ENCODE measurements at places on chromosomes 11 and 22.

- peak; percentile 54 for DNase-seq
These were observed 518 bp downstream of the KMT5B start for GRCh38 chr11:68212421-68213134.

DNA sequence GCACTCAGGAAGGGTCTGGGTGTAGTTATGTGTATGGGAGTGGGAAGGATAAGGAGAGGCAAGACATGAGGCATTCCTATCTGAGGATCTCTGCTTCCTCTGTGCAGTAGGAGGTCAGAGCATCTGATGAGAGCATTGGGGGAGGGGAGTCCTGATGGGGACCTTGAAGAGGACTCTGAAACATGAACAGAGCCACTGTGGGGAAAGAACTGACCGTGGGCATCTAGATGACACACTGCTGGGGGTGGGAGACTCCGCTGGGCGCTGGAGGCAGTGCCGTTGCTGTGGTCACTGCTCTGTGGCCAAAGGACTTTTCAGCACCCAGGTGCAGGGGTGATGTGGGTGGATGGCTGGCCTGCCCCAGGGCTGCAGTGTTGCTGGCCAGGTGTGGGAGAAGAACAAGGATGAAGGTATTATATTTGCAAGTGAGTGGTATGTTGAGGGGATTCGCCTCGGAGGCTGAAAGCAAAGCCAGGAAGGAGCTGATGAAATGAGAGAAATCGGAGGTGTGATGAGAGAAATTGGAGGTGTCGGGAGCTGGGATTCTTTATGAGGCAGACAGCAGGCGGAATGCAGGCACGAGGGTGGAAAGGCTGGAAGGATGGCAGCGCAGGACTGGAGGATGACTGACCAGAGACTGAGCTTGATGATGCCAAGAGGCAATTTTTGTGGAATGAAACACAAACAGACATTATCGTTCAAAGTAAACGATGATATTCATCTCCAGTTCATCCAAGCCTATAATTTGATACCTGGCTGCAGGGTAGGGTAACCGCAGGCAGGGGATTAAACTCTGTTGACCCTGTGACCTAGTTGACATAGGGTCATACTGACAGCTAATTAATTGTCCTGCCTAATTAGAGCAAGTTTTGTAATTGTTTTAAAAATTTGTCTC, 19.4 kb upstream of the TMPRSS4 start:
- no peak for DNase-seq

GRCh38 chr11:113470233-113470632, 5.0 kb downstream of the DRD2 start:
- DNase-seq: no peak

GRCh38 chr11:119374632-119375336, 6.7 kb downstream of the USP2 start:
- no peak for DNase-seq

DNA sequence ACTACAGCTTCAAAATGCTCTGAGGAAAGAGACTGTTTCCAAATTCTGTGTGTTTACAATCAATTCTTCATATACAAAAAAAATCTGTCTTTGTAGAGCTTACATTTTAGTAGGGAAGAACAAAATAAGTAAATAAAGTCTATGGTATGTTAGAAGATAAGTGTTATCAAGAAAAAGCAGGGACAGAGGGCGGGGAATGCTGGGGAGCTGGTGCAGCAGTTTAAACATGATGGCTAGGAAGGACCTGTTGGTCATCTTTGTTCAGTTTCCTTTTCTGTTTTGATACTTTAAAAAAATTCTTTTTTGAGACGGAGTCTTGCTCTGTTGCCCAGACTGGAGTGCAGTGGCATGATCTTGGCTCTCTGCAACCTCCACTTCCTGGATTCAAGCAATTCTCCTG, 16.1 kb downstream of the TMEM25 start:
- DNase-seq: no peak

DNA sequence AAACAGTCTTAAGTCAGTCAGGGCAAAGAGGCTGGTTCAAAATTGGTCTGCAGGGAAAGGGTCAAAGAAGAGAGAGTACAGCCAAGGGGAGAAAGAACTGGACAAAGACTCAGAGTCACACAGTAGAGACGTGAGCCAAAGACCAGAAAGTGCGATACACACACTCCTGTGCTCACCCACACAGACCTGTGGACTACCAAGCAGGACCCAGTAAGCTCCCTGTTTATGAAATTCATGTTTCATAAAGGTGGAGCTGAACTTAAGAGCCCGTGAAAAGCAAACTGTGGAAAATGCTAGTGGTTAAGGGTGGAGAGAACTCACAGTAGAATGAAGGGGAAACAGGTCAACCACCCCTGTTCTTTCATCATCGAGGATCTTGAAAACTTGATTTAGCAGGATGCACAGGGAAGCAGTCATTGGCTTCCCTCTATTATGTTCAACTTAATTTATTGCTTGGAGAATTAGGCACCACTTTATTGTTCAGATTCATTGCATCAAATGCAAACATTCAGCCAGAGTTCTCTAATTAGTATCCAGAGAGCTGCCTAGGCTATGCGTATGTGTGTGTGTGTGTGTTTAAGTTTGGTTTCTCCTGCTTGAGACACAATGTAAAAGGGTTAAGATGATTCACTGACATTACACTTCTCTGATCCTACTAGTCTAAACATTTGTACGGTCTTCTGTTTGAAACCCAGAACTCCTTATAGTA, 160.9 kb upstream of the MTMR2 start:
- no peak for DNase-seq

GRCh38 chr11:28366549-28367346, 258.6 kb downstream of the METTL15 start:
- DNase-seq: no peak

- DNase-seq: no peak
These were observed 53.5 kb downstream of the TEAD1 start for GRCh38 chr11:12727563-12728211.

GRCh38 chr11:88555018-88555828, 217.7 kb upstream of the CTSC start:
- no peak for DNase-seq

DNA sequence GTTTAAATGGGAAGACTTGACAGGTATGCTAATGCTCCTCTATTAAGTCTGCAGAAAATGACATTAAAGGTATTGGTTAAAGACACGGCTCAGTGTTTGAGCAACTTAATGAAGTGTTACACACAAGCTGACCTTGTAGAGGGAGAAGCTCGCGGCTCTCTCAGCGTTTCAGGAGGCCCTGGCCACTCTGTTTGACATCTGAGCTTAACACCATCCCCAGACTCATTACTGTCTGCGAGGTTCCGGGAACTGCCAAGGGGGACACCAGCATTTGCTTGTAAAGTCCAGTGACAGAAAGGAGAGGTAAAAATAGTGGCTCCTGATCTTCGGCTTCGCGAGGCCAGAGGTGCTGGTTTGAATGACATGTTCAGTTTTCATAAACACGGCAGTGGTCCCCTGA, 540.7 kb upstream of the CADM1 start:
- no peak for DNase-seq

GRCh38 chr11:59187035-59187434, 15.1 kb downstream of the DTX4 start:
- DNase-seq: no peak

GRCh38 chr11:45215098-45215865, 68.8 kb downstream of the PRDM11 start:
- no peak for DNase-seq

GRCh38 chr22:46977656-46978343, 215.3 kb downstream of the TBC1D22A start:
- no peak for DNase-seq

- peak; percentile 83 for DNase-seq
These were observed at the start of gene TYMP for GRCh38 chr22:50529897-50530579. Gene TYMP (minus strand): TSS chr22:50530012. CDS start chr22:50529709, 303 bp downstream.

All from activated B cell treated with CpG ODN at 0.5 μM for 24 hours (primary cell).